ENCODE measurements at places on chromosomes 2 and 18.

- DNase-seq, result no peak
These were observed 3.8 kb upstream of the SEMA4C start for GRCh38 chr2:96873651-96874096.

DNA sequence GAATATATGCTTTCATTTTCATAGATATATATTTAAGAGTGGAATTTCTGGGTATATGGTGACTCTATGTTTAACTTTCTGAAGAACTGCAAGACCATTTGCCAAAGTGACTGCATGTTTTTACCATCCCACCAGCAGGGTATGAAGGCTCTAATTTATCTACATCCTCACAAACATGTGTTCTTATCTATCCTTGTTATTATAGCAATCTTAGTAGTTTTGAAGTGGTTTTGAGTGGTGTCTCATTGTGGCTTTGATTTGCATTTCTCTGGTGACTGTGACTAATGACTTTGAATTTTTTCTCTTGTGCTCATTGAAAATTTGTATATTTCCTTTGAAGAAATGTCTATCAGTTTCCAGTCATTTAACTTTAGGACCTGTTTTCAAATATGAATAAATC is 310.2 kb upstream of the NRP2 start:
- no peak for DNase-seq

DNA sequence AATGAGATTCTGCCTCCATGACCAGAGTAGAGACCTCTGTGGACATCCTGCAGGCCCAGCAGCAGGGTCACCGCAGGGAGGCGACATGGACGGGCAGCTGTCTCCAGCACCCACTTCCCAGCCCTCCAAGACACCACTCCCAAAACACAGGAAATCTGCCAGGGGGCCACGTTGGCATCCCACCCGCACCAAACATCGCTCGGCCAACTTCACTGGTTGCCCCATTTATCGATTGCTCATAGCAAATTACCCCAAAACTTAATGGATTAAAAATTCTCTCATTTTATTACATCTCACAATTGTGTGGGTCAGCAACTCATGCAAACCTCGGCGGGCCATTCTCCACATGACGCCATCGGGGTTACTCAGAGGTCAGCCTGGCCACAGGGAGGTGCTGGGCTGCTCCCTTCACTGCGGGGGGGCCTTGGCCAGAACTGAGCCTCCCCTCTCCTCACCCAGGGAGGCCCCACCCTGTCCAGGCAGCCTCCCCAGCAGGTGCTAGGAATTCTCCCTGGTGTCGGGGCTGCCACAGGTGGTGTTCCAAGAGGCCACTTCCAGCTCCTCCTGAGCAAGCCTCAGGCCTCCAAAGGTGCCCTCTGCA is 420.7 kb upstream of the MYT1L start:
- DNase-seq, result no peak

GRCh38 chr2:181466661-181467576 is 9.7 kb downstream of the ITGA4 start:
- peak; percentile 23 for DNase-seq

- DNase-seq, result no peak
These were observed 189.9 kb downstream of the UBE2E3 start for GRCh38 chr2:181170256-181170655.

- no peak for DNase-seq
These were observed 1.4 kb upstream of the KIF1A start for GRCh38 chr2:240821429-240821778.
